ENCODE measurements at places on chromosomes 6 and 20.

- DNase-seq, result no peak
Measured at GRCh38 chr6:163087981-163088380, 326.5 kb upstream of the QKI start.

GRCh38 chr6:169894377-169894960, 143.0 kb downstream of the ERMARD start:
- DNase-seq, result no peak

DNA sequence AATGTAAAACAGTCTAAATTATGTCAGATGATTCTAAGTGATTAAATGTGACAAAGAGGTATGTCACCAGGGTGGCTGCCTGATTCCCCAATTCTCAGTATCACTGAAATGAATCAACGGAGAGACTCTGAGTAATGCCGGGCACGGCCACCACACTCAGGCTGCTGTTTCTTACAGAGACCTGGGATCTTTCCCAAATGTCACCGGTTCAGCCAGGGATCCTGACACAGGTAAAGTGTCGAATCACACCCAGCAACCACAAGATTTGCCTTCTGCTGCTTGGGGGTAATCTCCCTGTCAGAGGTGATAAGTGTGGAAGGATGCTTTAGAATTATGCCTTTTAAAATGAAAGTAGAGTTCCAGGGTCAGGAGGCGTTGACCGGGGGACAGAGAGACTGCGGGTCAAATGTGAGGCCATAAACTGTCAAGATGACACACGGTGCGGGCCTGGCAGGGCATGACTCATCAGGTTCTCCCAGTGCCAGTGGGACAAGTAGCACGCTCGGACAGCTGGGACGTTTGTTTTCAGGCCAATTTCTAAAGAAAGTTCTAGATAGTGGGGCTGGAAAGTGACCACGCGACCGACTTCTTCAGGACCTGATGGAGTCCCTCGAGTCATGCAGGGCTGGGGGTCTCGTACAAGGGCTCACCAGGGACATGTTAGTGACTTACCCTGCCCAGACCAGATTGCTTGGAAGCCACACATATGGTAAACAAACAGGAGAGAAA, 48.9 kb downstream of the PRDM1 start:
- DNase-seq, result no peak

- no peak for DNase-seq
Measured at GRCh38 chr6:14499841-14500240, 382.3 kb downstream of the CD83 start.

DNA sequence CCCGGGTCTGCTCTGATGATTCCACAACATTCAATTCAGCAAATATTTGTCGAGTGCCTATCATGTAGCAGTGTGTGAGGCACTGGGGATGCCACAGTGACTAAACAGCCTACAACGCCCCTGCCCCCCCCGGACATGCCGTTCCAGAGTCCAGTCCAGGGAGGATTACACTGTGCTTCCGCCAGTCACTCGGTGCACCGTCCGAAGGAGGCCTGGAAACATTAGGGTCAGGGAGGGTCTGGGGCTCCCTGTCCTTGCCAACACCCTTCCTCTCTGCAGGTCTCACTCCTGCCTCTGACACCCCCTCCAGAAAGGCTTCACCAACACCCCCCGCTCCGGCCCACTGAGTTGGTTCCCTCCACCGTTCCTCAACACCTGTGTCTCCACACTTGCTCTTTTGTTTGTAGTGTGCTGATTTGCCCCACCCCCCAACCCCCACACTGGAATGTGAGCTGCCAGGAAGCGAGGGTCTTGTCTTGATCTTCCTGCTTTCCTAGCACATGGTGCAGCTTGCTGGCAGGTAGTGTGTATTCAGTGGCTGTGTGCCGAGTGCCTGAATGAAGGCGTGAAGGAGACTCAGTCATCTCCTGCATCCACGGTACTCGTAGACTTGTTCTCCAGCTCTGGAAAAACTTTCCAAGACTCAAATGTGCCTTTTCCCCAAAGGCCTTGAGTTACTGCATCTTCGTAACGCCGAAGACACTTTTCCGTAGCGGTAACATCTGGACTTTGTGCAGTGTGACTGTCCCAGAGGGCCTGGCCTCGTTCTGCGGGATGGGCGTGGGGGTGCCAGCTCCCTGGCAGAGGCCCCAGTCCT, 150.4 kb downstream of the ZDHHC14 start:
- no peak for DNase-seq

GRCh38 chr6:124765280-124765679, 197.0 kb upstream of the RNF217 start:
- DNase-seq, result no peak

- no peak for DNase-seq
Measured at GRCh38 chr6:159842035-159842434, 42.0 kb downstream of the PNLDC1 start.

- no peak for DNase-seq
Measured at GRCh38 chr6:8579372-8579771, 144.0 kb upstream of the SLC35B3 start.

- no peak for DNase-seq
Measured at GRCh38 chr6:24529985-24530384, 35.2 kb downstream of the ALDH5A1 start.

- DNase-seq, result no peak
Measured at GRCh38 chr6:12174878-12175277, 115.3 kb upstream of the EDN1 start.

GRCh38 chr6:125906158-125906998, 50.2 kb upstream of the HINT3 start:
- peak; percentile 27 for DNase-seq

DNA sequence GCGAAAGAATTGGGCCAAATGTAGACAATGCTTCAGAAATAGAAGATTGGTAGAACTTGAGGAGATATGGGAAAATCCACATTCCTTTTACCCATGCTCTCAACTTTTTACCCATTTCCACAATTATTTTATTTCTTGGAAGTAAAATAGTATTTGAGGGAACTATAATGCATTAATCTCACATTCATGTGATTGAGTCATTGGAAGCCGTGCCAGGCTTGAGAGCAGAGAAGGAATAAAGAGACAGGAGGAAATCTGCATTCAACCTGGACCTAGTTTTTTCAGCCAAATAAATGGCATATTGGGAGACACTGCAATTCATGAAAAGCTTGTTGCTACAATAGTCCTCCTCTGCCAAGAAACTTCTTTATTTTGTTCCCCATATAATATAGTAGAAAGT, 2.8 kb upstream of the NUP153 start:
- DNase-seq, result no peak

DNA sequence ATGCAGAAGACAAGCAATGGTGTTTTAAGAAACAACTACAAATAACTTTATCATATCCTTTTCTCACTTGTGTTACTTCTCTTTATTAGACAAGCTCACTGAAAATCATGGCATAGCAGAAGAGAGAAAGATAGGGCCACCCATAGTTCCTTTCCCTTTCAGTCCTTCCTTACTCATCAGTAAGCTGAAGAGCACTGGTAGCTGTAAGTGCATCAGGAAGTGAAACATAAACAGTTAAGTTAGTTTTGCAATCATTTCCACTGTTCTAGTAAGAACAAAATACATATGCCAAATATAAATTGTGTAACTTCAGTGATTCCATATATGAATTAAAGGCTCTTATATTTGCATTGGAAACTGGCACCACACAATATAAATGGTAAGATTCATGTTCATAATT, 220.1 kb downstream of the HACE1 start:
- DNase-seq, result no peak

Measured in stimulated activated CD4-positive, alpha-beta T cell treated with anti-CD3 and anti-CD28 coated beads, Interleukin-1b, Interleukin-23, amount 100 ng/mL, for 1 hour (primary cell).